Aorta (tissue), 5 donors: ENCODE measurements at places on chromosomes 12 and 14. TPM values are rescaled to one million over a fixed set of nuclear protein-coding genes. Genes with fewer than 3 reads are reported as not detected.
A peak's percentile ranks its signal among the peaks of the same experiment; 100 is the strongest.

DNA sequence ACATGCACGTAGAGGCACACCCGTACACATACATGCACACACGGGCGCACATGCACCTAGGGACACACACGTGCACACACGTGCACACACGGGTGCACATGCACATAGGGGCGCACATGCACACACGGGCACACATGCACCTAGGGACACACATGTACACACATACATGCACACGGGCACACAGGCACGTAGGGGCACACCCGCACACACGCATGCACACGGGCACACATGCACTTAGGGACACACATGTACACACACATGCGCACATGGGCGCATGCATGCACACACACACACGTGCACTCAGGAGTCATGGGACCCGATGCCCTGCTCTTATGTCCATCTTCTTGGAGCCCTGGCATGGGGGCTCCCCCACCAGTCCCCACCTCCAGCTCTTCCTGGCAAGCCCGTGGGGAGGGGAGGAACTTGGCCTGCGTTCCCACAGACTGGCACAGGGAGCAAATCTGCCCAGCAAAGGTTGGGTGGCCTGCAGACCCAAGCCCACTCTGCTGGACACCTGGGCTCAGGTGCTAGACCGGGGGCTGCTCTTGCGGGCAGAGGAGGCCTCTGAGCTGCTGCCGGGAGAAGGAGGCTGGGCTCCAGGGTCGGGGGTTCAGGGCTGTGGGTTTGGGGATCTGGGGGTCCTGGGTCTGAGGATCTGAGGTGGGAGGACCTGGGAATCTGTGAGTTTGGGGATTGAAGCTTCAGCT is 51.4 kb downstream of the KIF26A start:
- DNase-seq: no peak

The ST8SIA1 gene
- total RNA-seq: 3.6 TPM

The MAP1LC3B2 gene
- 3.1 TPM for total RNA-seq

GRCh38 chr12:6478416-6478815 is 7.9 kb upstream of the VAMP1 start:
- DNase-seq: no peak

DNA sequence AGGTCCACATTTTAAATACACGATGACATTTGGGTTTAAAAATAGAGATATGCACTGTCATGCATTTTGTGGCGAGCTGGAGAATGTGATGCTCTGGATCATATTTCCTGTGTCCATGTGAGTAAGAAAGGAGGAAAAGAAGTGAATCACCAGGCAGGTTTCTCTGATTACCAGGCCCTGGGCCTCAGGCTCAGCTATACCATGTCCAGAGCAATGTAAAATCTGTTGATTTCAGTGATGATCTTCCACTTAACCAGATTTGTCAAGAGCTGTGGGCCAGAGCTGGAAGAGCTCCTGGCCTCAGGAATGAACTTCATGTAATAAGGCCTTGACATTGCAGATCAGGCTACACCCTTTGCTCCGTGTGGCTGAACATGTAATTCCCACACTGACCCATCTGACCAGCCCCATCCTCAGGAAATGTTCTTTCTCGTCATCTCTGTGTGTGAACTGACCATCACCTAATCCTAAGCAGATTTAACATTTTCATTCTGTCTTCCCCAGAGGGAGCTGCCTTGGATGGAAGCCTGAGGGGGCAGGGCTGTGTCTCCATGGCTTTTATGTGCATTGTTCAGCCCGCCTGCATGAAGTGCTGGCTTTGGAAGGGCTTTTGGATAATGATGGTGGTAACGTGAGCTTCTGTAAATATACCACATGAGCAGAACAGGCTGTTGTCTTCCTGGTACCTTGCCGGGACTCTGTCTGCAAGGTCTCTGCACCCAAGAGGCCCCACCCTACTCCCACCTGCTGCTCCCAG is 54.5 kb downstream of the CRACR2A start:
- no peak for DNase-seq

DNA sequence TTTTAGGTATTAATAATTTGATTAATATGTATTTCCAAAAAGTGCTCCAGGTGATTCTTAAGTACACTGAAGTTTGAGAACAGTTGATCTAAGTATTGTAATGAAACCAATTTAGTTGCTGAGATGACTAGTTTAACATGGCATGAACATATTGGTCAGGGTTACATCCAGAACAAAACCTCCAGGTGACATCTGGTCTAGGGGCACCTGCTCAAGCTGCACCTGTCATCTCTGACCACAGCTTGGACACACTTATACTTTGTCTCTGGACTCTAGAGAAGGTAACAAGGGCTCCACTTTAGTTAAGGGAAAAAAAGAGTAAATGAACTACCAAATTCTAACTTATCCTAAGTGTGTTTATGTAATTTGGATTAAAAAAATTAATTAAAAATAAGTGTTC is 8.1 kb downstream of the ARID2 start:
- DNase-seq: no peak

- no peak for DNase-seq
Measured at GRCh38 chr12:22164139-22164538, 118.1 kb downstream of the CMAS start.

- no peak for DNase-seq
Measured at GRCh38 chr14:55019968-55020554, 6.8 kb downstream of the WDHD1 start.

- no peak for DNase-seq
Measured at GRCh38 chr14:75144944-75145343, 18.1 kb upstream of the NEK9 start.

- DNase-seq: no peak
Measured at GRCh38 chr12:106142591-106143261, 4.0 kb upstream of the NUAK1 start.

DNA sequence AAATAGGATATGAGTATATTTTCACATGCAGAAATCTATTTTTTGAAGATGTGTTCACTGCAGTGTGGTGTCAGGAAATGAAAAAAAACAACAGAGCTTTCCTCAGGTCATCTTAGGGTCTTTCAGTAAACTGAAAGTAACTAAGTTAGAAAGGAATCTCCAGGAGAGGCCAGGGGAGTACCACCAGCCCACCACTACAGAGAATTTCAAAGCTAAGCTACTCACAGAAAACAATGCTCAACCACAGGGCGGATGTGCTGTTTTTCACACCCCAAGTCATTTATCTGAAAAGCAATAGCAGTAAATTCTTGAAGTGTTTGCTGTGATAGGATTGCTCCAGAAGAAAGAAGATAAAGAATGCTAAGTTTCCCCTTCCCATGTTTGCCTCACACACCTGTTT is 79.0 kb downstream of the IFNG start:
- DNase-seq: no peak

- DNase-seq: no peak
Measured at GRCh38 chr12:70590549-70591226, 46.5 kb downstream of the PTPRB start.

The KLRB1 gene
- total RNA-seq: 1.6 TPM

DNA sequence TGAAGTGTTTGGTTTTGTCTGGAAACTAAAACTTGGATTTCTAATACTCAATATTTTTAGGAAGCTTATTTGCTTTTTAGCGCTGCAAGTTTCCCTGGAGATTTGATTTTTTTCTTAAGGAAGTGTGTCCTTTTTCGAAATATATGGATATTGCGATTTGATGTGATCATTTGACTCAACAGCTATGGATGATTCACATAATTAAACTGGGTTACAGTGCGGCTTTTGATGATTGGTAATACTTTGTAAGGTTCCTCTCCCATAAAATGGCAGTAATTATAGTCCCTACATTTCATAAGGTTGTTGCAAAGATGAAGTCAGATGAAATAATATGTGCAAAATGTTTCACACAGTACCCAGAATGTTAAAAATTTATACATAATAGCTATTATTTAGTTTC is 13.1 kb downstream of the LDHB start:
- DNase-seq: no peak

GRCh38 chr14:50529288-50530179 is 2.8 kb downstream of the MAP4K5 start:
- no peak for DNase-seq

DNA sequence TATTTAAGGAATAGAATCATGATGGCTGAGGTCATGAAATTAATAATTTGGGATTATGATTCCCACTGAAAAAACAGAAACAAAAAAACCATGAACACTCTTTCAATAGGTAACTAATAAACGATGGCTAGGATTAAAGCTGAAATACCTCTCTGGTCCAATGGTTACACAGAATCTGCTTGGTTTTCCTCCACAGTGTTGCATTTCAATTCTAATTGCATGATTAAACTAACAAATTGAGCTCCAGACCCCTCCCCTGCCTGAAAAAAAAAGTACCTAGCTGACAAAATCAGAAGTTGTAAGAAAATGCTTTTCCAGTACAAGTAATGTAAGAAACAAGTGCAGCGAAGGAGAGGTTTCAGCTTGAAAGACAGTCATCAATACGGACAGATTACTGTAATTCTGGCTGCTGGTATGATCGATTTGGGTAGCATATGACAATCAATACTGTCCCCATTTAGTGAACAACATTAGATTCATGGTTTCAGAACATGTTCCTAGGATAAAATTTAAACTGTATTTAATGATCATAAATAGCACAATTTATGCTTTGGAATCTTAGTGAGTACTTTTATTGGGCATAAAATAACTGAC is 32.0 kb downstream of the INSM2 start:
- no peak for DNase-seq

The APOLD1 gene
- 20.2 TPM for total RNA-seq

- DNase-seq: no peak
Measured at GRCh38 chr12:92778525-92778924, 75.7 kb downstream of the PLEKHG7 start.

The SRRM4 gene
- 0.27 TPM for total RNA-seq

DNA sequence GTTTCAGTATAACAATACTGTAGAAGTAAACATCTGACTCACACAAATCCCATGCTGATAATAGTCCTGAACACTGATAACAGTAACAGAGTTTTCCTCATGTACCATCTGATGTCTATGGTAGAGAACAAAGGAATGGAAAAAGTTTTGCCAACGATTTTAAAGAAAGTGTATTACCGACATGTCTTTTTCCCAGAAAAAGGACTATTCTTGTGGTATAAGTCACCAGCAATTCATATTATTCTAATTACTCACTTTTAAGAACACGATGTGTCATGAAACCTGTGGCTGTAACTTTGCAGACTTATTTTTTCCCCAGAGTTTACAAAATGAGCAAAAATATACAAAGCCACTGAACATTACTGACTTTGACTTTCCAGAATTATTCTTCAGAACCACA is 40.1 kb upstream of the DCN start:
- no peak for DNase-seq

The TM9SF1 gene
- total RNA-seq: 35.3 TPM

DNA sequence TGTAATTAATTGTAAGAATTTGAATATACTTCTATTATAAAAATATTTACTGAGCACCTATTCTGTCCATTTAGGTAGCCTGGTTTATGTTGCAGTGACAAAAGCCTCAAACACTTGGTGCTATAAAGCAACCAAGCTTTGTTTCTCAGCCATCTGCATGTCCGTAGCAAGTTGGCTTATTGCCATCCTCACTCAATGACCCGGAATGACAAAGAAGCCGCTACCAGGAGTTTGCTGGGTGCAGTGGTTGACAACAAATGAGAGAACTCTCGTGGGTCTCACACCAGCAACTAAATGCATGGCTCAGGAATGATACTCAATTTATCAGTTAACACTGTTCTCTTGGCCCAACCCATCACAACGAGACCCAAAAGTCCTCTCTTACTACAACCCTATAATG is 553.1 kb downstream of the DIO2 start:
- no peak for DNase-seq

DNA sequence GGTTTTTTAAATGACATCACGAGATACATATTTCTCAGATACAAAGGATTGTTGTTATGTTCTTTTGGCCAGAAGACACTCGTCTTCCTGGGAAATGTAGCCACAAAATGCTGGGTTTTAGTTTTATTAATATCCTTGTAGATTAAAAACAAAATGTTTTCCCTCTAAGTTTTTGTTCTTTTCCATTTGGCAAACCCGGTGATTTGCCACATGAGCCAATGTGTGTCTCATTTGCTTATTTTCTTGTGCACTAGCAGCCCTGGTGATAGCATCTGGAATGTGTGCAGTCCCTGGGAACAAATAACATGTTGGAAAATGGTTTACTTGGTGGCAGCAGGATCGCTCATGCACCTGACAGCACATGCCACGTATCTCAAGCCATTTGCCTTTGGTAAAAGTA is 61.0 kb downstream of the HMGA2 start:
- DNase-seq: no peak

GRCh38 chr12:90226211-90226610 is 517.6 kb upstream of the ATP2B1 start:
- no peak for DNase-seq

The NXPH4 gene
- 1.2 TPM for total RNA-seq

DNA sequence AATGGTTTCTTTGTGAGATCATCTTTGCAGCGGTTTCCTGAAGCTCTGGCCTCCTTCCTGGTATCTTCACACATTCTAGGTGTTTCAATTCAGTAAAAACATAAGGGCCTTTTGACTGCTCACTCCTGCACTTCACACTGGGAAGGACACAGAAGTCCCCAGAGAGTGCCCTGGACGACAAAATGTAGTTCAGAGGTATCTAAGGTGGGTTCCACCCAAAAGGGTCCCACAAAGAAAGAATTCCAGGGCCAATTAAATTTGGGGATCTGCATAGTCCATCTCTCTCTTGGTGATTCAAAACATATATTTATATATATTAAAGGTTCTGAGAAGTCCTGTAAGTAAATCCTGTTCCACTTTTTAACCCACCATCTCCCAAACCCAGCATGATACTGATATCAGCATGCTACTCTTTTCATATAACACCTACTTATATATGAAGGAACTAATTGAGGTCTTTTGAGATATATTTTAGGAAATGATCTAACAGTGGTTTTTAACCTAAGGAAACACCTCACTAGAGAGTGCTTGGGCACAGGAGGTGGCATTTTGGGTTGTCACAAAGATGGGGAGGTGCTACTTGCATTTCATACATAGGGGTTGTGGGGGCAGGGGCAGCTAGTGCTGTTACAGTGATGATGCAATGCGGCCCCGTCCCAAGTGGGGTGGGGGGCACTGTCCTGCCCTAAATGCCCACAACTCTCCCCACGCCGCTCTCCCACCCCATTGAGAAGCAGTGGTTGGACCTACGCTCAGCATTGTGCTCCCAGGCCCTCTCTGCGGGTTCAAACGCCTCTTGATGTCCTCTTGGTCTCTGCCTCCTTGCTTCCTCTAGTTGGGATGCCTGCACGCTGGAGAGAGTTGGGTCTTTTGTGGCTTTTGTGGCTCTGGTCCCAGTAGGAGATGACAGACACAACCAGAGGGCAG is 109.4 kb downstream of the ARF6 start:
- DNase-seq: no peak

DNA sequence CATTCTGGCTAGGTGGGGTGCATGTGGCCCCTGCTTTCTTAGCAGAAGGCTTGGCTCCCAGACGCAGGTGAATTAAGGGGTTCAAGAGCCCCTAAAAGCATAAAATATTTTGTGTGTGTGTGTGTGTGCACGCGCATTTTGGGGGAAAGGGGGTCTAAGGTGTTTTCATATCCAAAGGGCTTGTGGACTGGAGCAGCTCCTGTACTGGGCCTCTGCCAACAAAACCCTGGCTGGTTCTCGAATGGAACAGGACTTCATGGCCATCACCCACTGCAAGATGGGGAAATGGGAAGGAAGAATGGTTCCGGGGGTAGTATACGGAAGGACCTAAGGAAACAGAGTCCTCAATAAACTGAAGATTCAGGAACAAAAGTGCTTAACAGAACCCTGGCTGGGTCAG is 3.9 kb upstream of the ATN1 start:
- peak; percentile 49 for DNase-seq
